GM12865 (cell line): ENCODE measurements at places on chromosomes 12 and 14.

GRCh38 chr14:68399971-68400370 is 392.9 kb downstream of the ZFP36L1 start:
- DNase-seq, result no peak

DNA sequence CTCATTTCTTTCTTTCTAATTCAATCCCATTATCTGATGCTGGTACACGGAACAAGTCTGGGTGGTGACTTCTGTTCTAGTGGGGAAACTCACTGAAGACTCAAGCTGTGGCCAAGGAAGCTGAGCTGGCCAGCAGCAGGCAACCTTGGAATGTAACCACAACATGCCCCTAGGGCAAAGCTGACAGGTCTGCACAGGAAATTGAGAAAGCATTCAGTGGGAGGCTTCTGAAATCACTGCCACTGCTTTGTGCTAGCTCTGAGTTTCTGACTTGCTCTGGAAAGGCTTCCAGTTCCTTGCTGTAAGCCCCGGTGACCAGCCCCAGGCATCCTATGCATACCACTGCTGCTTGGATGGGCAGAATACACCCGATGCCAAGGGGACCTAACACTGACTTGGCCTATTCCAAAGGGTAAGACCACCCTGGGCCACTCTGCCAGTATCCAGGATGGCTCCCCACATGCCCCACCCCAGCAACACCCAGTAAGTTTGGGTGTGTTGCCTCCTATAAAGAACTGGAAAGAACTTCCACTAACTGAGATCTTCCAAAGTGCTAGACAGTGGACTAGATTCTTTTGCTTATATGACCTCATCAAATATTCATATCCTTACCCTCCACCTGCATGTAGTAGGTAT is 84.5 kb upstream of the CDKN3 start:
- DNase-seq, result no peak

- no peak for DNase-seq
Measured at GRCh38 chr12:45774508-45775162, 45.1 kb downstream of the ARID2 start.

- peak; percentile 82 for DNase-seq
Measured at GRCh38 chr12:67758119-67758518, 109.6 kb downstream of the DYRK2 start.

DNA sequence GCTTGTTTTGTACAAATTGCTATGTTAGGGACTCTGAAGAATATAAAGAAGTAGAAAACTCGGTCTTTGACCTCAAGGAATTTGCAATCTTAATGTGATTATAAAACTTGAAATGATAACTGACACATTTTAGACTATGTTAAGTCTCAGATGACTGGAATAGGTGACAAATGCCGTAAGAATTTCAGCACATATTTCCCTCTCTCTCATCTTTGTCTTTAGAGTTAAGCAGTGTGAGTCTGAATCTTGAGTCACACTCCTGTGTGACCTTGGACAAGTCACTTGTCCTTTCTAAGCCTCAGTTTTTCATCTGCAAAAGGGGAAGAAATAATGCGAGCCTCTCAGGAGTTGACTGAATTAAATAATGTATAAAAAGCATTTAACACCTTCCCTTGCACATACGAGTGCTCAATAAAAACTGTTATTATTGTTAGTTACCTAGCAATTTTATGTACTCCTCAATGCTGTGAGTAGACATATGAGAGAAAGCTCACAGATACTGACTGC is 103.7 kb downstream of the DYRK2 start:
- no peak for DNase-seq

DNA sequence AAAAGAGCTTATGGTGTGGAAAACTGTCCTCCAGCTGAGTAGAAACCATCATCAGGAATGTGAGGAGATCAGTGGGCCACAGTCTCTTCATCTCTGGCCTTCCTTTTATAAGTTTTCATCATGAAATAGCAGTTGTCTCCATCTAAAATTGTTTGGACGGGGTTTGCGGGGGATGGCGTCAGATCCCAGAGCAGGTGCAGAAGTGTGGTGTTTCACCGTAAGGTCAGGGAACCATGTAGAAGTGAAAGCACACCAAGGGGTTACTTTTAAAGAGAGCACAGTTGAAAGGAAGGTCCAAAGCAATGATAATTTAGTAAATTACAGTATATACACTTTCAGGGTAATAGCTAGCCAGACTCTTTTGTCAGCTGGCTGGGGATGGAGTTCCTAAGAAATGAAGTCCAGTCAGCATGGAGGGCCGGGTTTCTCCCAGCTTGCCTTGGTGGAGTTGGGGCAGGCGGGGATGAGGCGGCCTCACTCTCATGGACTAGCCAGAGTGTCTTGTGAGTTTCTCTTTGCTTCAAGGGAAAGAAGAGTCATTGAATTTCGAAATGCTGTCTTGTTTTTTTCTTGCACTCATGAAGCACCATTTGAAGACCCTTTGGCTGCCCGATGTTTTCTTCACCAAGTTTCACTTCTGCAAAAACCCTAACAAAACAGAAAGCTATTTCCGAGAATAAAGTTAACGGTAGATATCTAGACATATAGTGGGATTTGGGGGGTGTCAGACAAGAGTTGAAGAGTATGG is 100.6 kb downstream of the ETV6 start:
- peak; percentile 94 for DNase-seq

GRCh38 chr12:110024051-110024450 is 24.3 kb downstream of the C12orf76 start:
- DNase-seq, result no peak

- DNase-seq, result no peak
Measured at GRCh38 chr12:12713932-12714275, 3.3 kb upstream of the CDKN1B start.

- peak; percentile 90 for DNase-seq
Measured at GRCh38 chr14:60331201-60332045, 82.4 kb downstream of the PPM1A start.

- DNase-seq, result no peak
Measured at GRCh38 chr14:68846466-68846865, 53.6 kb upstream of the ZFP36L1 start.

- DNase-seq, result no peak
Measured at GRCh38 chr14:81855007-81855406, 321.4 kb upstream of the SEL1L start.
